MV-4-11 (cell line): ENCODE measurements at places on chromosomes 6 and 20.

DNA sequence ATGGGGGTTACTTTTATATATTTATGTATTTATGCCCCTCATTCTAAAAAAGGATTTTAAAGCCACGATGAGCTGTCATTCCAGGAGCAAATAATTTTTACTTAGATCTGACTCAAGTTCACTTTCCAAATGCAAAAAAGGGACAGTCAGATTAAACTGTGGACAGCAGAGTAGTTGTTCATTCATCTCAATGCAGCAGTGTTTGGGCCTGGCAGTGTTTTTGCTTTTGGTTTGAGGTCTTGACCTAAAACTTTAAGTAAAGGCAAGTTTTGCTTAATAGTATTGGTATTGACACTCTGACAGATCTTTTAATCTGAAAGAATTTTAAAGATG, 13.9 kb downstream of the JARID2 start:
- no peak for DNase-seq

DNA sequence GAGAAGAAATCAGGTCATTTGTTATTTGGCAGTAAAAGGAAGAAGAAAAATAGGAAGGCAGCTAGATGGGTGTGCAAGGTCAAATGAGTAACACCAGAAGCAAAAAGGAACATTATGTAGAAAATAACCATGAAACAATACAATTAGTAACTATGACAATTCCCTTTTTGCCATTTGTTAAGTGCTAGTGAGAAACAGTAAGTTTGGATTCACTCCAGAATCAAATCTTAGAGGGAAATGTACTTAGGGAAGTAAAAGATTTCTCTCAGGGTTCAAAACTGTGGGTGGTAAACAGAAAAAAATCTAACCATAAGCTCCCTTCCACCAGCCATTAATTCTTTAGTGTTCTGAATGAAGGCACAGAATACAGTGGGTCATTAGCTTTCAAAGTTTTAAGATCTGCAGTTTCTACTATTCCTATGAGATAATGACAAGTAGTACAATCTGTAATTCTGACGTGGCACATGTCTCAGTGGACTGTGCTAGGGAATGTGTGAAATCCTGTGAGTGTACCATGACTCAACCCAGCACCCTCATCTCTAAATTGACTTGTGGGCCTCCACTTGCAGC, 17.1 kb downstream of the REPS1 start:
- DNase-seq = peak; percentile 42

DNA sequence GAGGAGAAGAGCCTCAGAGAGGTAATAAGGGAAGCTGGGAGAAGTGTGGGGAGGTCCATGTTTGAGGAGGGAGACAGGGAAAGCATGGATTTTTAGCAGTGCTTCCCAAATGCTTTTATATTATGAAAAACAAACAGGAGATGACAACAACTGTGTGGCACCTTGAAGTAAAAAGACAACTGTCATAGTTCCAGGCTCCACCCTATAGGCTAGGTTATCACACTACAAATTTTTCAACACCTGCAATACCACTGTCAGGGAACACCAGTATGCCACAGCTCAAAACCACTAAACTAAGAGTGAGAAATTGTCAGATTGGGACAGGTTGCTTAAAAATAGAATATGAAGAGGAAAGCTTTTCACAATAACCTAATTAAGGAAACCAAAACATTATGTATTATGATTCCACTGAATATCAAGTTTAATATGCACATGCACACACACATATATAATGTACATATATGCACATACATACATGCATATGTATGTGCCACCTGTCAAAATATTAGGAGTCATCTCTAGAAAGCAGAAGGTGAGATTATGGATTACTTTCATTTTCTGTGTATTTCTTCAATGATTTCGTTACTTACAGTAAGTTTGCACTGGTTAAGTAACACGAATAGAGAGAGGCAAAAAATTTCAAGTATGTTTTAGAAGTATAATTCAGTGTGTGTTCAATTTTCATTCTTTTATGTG, 261.2 kb downstream of the PTPRK start:
- no peak for DNase-seq

- DNase-seq = no peak
These were observed 13.9 kb upstream of the CD93 start for GRCh38 chr20:23099791-23100719.

DNA sequence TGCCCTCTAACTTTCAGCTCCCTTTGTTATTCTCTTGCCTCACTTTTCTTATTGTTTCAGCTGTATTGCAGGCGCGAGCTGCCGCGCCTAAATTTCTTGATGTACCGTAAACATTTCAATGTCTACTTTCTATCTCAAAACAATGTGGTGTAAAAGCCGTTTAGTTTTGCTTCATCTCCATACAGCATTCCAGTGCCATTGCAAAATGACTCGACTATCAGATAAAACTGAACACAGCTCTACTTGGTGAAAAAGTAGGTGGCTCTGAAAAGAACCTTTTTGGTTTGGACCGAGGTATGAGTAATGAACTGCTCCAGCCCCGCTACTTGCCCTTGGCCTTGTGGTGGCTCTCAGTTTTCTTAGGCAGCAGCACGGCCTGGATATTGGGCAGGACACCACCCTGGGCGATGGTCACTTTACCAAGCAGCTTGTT, 74.6 kb downstream of the OR2B2 start:
- no peak for DNase-seq

- no peak for DNase-seq
These were observed 55.6 kb downstream of the CARMIL1 start for GRCh38 chr6:25334793-25335192.

DNA sequence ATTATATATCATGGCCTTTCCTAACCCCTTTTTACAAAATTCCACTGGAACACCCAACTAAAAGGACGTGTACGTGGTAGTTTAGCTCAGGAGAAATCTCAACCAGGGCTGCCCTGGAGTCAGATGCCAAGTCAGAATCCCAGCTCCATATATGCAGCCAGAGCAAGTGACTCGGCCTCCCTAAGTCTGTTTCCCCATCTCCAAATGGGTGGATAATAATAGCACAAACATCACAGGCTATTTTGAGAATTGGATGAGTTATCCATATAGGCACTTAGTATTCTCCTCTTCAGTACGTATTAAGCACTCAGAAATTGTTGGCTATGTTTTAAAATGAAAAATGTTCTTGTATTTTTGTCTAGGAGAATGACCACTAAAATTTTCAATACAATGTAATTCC, 481.5 kb downstream of the CD109 start:
- no peak for DNase-seq

DNA sequence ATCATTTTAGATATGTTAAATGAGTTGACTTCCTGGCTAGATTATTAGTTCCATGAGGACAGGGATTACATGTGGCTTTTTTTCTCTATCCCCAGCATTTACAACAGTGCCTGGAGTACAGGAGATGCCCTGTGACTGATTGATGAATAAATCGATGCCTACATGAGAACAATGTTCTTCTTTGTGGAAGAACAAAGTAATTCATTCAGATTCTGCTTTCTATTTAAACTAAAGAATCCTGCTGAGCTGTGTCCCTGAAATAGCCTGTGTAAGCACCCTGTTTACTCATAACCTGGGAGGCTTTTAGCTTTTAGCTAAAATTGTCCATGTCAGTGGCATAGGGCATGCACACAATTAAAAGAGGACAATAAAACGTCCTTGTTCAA, 125.1 kb upstream of the BTBD3 start:
- DNase-seq = no peak
